ENCODE measurements at places on chromosomes 6 and 20.
A peak's percentile ranks its signal among the peaks of the same experiment; 100 is the strongest.

- DNase-seq: peak; percentile 42
Observed at GRCh38 chr6:33886673-33887144, 82.9 kb upstream of the MLN start.

DNA sequence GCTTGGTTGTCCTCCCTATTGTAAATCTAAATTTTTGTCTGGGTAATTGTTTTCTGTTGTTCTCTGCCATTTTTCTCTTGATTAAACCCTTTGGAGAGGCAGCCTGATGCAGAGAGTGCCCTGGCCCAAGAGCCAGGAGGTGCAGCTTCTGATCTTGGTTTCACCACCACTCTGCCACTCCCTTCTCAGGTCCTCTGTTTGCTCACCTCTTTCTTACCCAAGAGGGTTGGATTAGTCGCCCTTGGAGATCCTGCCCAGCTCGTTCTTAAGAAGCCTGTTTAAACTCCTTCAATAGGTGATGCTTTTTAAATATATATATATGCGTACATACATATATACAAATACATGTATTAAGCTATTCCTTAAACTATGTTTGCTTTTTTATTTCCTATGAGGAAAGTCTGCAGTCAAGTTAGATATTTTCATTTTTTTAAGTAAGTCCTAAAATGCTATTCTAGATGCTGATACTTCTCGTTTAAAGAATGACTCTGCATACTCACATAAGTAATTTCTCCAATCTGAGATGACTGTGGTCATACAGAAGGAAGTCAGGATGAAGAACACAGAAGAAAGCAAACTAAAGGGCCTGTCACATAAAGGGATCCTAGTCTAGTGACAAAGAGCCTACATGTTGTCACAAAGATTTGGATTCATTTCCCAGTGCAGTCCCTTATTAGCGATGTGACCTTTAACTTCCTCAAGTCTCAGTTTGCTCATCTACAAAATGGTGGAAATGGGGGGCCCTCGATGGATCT, 19.9 kb downstream of the TPD52L1 start:
- no peak for DNase-seq

DNA sequence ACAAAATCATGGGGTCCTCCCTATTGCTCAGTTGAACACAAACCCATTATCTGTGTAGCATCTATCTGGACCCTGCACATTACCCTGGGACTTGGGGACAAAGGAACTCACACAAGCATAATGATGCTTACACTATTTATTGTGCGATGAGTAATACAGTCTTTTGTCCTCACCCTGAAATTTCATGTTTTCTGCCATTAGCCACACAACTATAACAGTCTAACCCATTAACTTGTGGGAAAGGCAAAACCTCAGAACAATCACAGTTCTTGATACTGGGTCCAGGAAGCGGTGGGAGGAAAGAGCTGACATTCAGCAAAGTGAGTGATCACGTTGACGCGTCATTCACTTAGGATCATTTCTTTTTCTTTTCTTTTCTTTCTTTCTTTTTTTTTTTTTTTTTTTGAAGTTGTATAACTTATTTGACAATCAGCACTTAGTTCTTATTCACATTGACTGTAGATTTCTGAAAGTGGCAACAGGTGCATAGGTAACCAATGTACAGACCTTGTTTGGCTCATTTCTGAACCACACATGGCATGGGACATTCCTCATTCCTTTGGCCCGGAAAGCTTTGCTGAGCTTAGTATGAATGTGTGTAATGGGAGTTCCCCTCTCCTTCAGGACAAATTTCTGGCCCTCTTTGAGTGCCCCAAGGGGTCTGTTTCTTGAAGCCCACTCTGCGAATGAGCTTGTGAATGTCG, 94.8 kb upstream of the CNKSR3 start:
- DNase-seq: no peak

DNA sequence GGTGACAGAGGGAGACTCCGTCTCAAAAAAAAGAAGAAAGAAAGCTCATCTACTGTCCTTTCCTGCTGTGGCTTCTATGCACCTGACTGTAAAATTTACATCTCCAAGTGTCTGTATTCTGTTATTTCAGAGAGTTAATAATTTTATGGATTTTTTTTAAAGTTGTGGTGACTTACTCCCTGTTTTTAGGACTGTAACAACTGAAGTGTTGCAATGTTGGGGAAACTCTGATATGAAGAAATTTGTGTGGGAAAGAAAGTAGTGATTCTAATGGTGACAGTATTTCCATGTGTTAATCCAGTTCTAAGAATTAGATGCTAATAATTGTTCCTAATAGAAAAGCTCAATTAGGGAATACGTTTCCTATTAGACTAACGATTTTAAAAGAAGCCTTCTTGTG, 27.4 kb downstream of the STX11 start:
- DNase-seq: no peak

DNA sequence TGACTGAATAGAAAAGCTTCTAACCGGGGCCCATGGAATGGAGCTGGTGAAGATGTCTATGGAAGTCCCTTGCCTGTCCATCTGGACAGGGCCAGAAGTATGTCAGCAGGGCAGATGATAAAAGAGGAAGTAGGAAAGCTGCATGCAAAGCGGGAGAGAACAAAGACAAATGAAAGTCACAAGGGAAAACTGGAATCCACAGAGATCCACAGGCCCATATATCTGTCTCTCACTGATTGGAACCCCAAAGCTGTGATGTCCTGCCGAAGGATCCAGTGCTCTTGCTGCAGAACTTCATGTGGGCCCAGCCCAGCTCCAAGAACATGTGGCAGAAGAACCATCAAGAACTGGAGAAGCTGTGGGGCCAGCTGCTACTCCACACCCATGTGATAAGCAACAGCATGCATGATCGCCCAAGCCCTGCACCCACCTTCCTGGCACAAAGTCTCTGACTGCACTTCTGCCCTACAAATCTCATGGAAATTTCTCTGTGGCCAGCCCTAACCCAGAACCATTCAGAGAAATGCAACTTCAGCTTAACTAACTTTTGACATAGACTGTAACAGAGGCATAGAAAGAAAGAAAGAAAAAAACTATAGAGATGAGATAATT, 716.0 kb downstream of the KIF16B start:
- DNase-seq: no peak

DNA sequence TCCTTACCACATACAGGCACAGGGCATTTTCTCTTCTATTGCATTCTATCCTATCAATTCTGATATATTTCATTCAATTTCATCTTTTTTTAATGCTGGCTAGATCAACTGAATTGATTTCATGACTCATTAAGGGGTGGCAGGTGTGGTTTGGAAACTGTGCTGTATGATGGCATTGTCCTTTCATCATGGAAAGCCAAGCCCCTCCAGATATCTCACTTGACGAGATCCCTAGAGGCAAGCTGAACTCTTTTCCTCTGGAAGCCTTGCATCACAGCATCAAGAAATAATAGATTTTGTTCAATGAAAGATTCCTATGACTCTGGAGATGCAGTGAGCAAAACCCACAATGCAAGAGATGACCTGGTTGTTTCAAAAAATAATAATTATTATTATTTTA, 401.2 kb downstream of the PREX1 start:
- no peak for DNase-seq

DNA sequence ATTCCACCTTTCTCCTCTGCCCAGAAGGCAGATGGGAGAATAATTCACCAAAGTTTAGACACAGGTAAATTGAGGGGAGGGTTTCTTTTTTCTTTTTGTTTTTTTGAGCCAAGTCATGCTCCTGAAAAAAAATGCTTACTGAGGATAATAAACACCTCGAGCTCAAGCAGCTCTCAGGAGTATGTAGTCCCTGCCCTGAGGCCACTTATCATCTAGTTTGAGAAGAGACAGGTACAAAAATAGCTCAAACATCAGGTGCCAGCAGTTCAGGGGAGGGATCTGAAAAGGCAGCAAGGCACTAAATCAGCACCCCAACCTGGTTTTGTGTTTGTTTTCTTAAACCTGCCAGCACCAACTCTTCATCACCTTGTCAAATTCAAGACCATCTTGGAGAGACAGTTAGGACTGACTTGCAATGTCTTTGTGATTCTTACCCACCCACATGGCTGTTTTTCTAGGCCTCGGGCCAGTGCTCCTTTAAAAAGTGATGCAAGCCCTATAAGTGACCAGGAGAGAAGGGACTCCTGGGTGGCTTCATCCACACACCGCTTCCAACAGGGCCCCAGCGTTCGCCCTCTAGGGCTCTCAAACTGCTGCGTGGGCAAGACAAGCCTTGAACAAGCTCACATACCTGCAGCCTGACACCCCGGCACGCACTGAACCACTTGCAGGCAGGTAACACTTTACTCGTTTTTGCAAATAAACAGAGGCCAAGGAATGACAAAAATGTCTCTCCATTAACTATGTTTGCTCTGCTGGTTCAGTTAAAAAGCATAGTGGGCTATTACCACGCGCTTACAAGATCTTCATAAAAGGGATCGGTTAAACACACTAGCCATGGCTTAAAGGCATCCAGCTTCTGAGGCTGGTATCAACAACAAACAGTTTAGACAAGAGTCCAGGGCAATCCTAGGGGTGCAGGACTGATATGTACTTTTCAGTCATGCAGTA, 13.9 kb downstream of the JAG1 start:
- no peak for DNase-seq

DNA sequence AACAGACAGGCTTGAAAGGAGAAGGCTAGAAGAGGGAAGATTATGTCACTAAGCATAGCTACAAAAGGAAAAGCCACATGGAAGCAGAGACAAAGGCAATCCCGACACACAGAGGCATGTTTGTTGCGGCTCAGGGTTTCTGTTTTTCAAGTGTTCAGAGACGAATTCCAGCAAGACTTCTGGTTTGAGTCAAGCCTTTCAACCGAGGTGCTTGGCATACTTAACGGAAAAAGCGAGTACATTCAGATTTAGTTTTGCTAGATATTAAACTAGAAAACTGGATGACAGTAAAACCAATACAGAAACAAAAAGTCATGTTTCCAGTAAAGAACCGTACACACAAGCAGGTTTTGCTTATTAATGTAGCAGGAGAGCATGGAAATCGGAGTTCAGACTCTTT, 27.2 kb downstream of the MCUR1 start:
- DNase-seq: no peak

DNA sequence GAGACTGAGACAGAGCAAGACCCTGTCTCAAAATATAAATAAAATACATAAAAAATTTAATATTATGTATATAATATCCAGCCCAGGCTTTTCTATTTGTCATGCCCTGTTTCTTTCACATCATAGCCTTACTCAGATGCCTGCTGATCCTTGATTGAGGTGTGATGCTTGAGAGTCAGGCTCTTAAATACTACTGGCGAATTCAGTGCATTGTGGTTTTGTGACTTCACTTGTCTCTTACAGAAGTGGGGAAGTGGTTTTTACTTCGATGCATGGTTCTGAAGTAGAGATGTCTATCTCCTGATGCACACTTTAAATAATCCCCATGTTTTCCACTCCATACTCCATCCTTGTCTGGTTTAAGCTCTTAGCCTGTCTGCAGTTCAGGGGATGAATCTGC, 29.1 kb downstream of the ASXL1 start:
- peak; percentile 63 for DNase-seq

- DNase-seq: no peak
Observed at GRCh38 chr20:43508106-43508505, 609 bp downstream of the L3MBTL1 start.

DNA sequence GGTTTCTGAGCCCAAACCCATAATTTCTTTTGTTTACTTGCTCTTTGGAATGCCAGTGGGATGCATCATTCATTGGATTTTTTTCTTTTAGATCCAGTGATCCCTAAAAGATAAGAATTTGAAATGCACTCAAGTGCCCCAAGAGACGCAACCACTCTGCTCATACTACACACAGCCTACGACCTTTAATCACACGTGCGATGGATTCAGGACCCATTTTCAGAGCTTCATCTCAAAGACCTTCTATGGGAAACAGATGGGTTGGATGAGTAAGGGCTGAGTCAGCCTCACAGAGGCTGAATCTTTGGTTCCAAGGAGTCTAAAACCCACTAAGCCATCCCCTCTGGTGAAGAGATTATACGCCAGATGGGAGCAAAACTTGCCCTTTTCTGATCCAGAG, 265.5 kb upstream of the EXOC2 start:
- no peak for DNase-seq

DNA sequence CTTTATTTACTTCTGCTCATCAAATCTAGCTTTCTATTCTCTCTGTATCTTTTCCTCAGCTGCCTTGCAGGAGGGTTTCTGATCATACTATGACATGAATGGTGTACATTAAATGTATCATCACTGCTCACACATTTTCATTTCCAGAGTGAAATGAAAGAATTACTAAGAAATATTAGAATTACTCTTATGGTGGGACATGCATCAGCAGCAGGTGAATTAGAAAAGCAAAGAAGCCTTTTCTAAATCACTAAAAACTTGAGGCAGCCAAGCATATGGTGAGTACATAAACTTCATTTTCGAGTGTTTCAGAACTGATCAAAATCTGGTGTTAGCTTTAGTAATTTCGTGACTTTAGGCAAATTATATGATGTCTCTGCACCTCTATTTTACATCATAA, 23.6 kb downstream of the IL17A start:
- no peak for DNase-seq

DNA sequence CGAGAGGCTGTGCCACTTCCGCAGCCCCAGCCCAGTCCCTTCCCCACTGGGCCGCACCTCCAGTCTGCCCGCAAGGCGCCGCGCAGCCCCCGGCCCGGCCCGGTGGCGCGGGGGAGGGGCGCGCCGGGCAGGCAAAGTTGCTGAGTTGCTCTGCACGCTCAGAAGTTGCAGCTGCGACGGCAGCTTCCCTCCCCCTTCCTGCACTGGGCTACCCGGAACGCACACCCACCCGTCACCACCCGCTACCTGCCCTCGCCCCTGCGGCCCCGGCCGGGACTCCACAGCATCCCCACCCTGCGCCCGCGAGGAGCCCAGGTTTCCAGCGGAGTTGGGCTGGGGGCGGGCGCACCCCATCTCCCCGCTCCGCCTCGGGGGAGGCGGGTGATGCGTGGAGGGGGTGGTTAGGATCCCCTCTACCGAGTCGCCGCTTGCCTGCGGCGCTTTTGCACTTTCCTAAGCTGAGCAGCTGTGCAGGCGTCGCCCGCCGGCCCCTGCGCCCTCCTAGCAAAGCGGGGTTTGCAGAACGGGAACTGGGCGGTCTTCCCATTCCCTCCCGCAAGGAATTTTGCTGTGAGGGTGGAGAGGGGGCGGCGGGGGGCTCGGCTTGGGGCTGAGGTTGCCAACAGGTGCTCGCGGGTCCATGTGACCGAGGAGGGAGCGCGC, 55.9 kb upstream of the RREB1 start:
- DNase-seq: peak; percentile 66

- DNase-seq: no peak
Observed at GRCh38 chr20:63094767-63095499, 88.2 kb upstream of the BHLHE23 start.

GRCh38 chr20:9066191-9066590, 2.7 kb upstream of the PLCB4 start:
- no peak for DNase-seq

- DNase-seq: no peak
Observed at GRCh38 chr20:63100174-63100925, 93.6 kb upstream of the BHLHE23 start.

- DNase-seq: peak; percentile 34
Observed at GRCh38 chr6:42279144-42279781, 61.6 kb upstream of the MRPS10 start.

- no peak for DNase-seq
Observed at GRCh38 chr20:35192118-35192872, 20.4 kb downstream of the PROCR start.

DNA sequence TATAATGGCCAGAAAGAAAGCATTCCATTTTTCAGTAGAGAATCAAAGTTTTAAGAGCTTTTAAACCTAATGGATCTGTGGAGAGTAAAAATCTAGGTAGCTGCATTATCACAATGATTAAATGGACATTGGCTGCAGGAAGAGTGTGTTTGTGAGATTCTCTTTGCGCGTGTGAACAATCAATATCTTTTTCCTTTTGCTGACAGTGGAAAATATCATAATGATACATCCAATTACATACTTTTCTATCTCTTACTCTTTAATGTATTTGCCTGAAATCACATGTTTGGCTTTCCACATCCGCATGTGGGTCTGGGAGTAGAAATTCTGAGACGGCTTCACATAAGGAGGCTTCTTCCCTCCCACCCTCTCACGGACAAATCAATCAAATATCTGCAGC, 69.8 kb upstream of the DUSP22 start:
- DNase-seq: no peak

All from CD4-positive, alpha-beta T cell treated with Interleukin-6 at 100 ng/mL for 8 hours (primary cell).